WTC11 (cell line): ENCODE measurements at places on chromosomes 2 and 18. TPM values are rescaled to one million over a fixed set of nuclear protein-coding genes. Genes with fewer than 3 reads are reported as not detected.

DNA sequence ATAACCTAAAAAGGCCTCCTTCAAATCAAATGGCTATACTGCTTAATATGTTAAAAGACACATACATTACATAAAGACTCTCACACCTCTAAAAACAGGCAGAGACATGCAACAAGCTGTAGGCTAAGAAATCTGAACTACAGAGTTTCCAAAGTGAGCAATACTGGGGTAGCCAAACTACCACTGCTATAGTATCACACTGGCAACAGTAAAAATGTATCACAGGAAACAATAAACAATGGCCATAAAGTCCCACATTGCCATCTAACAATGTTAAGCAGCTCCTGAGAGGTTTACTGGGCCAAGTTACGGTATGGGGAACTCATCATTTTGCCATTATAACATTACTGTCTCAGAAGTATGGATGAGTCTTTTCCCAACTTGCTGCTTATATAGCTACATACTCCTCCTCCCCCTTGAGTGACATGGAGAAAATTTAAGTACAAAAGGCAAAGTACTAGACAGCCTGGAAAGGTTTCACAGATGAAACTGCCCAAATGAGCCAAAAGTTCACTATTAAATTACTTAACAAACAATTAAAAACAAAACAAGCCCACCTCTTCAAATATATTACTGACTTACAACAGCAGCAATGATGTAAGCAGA is 50.3 kb downstream of the SS18 start:
- H3K4me3 ChIP-seq, result no peak overlapping the region
- no peak for DNase-seq
- peaks cover 28% of the 10 kb centered on the region for H3K4me1 ChIP-seq
- H3K27ac ChIP-seq, result peak overlapping the region; percentile 84; the same call in 1 of the 2 replicates

The CTNNA2 gene
- total RNA-seq, result 3.8 to 6.7 TPM (median 5.7 TPM) in 3 replicates

- peaks cover under 1% of the 10 kb centered on the region for H3K27me3 ChIP-seq
- H3K4me1 ChIP-seq, result no peaks in the 10 kb centered on the region
- no peak overlapping the region for H3K27ac ChIP-seq
- no peak overlapping the region for H3K4me3 ChIP-seq
These were observed 65.5 kb downstream of the BIN1 start for GRCh38 chr2:127041259-127041970.

DNA sequence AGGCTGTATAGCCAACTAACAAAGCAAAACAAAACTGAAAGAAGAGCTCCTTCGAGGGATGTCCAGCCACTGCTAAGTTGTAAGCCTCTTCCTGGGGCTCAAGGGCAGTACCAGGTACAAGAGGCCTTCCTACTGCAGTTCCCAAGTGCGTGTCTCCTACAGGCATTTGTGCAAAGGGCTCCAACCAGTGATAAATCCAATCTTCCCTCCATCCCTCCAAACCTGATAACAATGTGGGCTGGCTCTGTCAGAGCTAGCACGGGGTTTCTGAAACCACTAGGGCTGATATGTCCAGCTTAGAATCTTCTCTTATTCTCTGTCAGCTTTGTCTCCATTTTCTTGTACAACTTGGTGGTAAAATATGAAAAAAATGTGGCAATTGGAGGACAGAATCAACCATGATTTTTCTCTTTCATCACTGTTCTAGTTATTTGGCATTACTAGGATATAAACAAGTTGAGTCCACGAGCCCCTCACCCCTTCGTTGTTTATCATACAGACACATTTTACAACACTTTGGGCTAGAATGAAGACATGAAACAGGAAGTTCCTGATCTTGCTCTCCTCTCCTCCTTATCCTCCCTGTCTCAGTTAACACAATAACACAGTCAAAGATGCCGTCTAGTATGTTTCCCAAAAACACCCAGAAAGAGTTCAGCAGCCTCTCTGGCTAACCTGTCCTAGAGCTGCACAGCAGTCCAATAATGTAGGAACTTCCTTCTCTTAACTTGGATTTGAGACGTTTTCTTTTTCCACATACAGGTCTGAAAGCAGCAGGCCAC is 35.4 kb upstream of the WIPF1 start:
- peaks cover 11% of the 10 kb centered on the region for H3K4me1 ChIP-seq
- DNase-seq, result no peak
- no peaks in the 10 kb centered on the region for H3K36me3 ChIP-seq
- H3K27ac ChIP-seq, result no peak overlapping the region
- no peaks in the 10 kb centered on the region for H3K27me3 ChIP-seq

The NMS gene
- total RNA-seq, result not detected in 3 replicates

- H3K4me1 ChIP-seq, result peaks cover 10% of the 10 kb centered on the region
- no peak overlapping the region for H3K27ac ChIP-seq
- peaks cover 5% of the 10 kb centered on the region; the same call in 1 of the 2 replicates for H3K27me3 ChIP-seq
These were observed 34.2 kb upstream of the NCOA1 start for GRCh38 chr2:24456599-24457556.
